HEK293T (cell line): ENCODE measurements at places on chromosomes 2 and 18.

GRCh38 chr2:62654423-62654791, 51.1 kb upstream of the EHBP1 start:
- DNase-seq: no peak

DNA sequence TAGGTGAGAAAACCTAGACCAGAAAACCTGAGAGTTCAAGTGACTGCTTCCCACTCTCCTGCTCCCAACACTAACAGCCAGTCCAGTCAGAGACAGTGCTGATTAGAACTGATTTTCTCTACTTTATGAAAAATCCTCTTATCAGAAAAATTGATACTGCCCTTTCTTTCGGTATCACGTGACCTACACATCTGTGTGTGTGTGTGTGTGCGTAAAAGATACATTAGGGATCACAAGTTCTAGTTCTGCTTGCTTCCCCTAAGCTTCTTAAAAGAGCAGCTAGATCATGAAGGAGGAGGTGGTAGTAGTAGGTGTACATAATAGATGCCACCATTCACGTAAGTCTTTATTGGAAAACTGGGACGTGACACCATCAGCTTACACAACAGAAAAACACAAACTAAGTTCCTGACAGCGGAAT, 1.5 kb downstream of the ARL5A start:
- DNase-seq: no peak

DNA sequence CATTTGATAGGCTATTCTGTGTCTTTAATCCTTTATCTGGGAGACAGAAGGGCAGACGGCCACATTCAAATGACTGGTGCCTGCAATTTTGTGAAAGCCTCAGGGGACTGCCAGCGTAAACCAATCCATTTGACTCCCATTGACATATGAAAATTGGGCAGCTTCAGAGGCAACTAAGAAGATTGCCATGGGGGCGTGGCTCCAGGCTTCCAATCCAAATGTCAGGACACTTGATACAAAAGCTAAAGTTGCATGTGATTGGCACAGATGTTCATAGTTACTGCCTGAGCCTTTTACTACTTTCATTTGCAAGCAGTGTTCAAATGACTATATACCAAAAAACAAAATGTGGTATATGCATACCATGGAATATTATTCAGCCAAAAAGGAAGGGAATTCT, 42.0 kb downstream of the SPC25 start:
- no peak for DNase-seq

- peak; percentile 66 for DNase-seq
Observed at GRCh38 chr18:34122724-34123334, 101.9 kb downstream of the NOL4 start.

DNA sequence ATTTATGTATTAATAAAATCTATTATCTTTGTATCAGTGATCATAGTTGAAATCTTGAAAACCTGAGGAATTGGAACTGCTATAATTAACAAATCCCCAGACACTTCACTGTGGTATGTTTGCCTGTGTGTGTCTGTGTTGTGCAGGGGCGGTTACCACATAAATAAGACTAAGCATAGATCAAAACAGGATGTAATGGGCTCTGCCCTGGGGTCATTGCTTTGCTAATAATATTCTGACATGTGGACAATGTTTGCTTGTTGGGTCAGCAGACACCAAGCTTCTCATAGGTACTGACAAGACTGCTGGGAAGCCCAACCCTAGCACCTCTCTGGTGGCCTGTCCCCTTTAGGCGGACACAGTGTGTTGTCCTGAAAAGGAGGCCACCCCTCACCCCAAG, 35.8 kb upstream of the DOK6 start:
- DNase-seq: no peak

GRCh38 chr2:54528311-54528955, 72.3 kb downstream of the SPTBN1 start:
- DNase-seq: no peak

DNA sequence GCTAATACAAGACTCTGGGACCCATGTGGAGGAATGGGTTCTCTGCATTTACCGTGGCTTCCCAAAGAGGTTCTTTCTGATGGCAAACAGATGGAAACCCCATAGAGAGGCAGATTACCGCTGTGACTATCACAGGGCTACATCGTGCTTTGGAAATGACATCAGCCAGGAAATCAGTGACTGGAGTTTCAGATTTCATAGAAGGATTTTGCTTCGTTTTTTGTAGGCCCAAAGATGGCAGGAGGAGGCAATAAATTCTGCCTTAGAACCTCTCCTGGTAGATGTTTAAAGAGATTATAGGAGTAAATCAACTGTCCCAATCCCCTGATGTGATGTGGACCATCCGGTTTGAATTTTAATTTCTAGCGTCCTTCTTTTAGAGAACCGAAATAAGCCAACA, 214.1 kb downstream of the AGPS start:
- peak; percentile 41 for DNase-seq

- peak; percentile 12 for DNase-seq
Observed at GRCh38 chr2:238761868-238762267, 86.0 kb upstream of the TWIST2 start.

- no peak for DNase-seq
Observed at GRCh38 chr18:41320100-41320499, 634.9 kb upstream of the PIK3C3 start.

DNA sequence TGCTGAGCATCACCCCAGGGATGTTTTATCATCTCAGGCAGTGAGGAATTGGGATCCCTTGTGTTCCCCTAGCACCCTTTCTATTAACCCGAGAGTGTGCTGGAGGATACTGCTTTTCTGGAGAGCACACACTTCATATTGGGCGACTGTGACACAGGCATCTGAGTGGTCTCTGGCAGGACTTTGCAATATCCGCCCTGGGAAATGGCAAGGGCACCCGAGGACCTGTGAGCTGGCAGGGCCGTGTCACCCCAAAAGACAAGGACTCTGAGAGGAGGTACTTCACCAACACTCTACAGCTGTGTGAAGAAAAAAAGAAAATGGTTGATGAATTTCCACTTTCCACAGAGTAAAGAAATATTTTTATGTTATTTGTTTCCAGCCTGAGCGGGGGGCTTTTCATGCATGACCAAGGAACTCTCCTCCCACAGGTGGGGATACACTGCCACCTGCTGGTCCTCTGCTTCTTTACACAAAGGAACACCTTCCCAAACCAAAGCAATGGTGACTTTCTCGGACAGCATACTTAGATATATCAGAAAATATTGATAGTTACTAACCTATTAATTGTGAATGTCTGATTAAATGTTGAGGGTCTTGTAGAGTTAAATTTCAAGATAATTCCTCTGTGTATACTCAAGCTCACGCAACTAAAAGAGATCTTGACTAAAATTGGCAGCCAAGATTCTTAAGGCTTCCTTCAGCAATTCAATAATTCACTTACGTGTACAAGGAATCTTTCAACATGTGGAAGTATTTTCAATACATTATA, 45.9 kb upstream of the REG3G start:
- peak; percentile 61 for DNase-seq

DNA sequence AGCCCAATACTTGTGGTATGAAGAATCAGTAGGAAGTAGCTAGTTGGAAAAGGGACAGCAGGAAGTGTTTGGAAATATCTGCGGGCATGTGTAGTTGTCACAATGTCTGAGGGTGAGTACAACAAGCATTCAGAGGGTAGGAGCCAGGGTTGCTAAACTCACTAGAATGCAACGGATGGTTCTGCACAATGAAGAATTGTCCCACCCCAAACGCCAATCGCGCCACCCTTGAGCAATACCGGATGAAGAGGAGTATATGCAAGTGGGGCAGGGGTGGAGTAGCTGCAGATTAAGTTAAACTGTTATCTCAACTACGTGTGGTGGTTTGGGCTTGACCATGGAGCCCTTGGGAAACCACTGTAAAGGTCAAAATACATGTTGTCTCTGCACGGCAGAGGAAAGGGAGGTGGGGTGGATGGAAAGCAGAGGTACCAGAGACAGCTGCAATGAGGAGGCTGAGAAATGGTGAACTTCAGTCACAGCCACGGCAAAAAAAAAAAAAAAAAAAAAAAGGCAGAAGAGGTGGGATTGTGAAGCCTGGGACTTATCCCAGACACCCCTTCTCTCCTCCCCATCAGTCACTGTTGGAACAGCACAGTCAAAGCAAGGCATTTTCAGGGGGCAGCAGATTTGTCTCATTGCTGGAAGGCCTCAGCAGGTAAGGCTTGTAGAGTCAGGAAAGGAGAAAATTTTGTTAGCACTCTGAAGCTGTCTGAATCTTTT, 5.2 kb downstream of the CCL20 start:
- DNase-seq: no peak

GRCh38 chr18:23529604-23530003, 26.3 kb downstream of the RMC1 start:
- DNase-seq: no peak

GRCh38 chr2:62724886-62725711, 19.6 kb downstream of the EHBP1 start:
- DNase-seq: no peak

DNA sequence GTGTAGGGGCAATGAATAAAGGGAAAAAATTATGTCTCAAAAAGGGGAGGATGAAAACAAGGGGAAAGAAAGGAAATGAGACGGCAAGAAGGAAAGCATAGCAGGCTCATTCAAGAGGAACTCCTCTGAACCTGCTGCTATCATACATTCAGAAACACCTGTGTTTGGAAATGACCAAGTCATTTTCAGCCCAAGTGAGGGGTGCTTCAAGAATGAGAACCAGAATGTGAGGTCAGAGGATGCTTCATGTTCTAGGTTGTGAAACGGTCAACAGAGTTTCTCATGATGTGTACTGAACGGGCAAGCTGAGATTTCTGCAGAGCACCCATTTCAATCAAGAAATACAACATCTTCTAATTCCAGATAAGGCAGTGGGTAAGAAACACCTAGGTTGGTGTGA, 1367.2 kb upstream of the CELF4 start:
- no peak for DNase-seq

DNA sequence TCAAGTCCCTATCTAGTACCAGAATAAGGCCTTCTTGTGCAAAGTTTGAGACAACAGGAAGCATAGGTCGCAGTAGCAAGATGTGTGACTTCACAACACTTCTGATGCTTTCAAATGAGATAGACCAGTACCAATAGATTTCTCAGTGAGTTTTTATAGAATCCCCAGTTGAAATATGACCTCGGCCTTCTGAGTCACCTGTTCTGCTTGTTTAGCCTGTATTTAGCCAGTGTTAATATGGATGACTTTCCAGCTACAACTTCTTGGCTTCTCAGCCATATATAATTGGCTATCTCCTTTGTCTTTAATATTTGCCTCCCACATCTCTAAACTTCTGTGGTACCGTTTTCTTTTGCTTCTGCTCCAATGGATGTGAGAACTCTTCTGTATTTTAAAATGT, 113.8 kb downstream of the KYNU start:
- no peak for DNase-seq

DNA sequence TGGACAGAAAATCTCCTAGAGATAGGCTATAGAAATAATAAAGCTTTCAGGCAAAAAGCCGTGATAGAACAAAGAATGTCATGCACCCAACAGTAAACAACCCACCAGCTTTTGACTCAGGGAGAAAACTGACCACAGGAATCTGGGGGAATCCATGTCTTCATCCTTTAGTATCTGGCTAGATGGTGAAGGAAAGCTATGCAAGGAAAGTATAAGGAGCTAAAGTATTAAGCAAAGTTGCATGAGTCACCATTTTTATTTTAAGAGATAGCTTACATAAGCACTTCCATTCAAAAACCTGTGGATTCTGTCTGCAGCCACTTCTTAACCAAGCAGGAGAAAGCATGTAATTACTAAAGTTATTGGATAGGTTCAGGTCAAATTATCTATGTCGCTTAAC, 363.8 kb downstream of the LRP1B start:
- DNase-seq: no peak

- DNase-seq: no peak
Observed at GRCh38 chr18:6397931-6398566, 16.7 kb downstream of the L3MBTL4 start.

DNA sequence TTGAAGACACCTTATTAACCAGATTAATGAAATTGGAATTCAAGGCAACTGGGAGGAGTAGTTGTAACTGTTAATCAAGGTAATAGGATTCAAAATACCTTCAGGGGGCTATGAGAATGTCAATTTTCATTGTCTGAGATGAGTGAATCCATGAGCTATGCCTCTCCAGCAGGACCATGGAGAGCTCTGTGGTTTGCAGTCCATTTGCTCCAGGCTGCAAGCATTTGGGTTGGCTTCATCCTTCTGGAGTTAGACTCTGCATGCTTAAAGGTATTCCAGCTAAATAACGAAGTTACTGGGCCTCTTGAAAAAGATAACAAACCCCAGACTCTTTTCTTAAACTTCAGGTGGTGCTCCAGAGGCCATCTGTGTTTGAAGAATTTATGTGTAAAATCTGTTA, 207.1 kb upstream of the SLC8A1 start:
- DNase-seq: peak; percentile 21

DNA sequence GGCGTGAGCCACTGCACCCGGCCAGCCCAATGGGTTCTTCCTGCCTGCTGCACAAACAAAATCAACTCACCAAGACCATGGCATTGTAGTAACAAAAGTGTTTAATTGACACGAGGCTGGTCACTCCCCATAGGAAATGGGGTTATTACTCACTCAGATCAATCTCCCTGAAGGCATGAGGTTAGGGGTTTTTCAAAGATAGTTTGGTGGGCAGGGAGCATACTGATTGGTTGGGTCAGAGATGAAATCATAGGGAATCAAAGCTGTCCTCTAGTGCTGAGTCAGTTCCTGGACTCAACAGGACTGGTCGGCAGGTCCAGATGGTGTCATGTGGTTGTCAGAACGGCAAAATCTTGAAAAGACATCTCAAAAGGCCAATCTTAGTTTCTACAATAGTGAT, 122.1 kb downstream of the TMEM17 start:
- no peak for DNase-seq

DNA sequence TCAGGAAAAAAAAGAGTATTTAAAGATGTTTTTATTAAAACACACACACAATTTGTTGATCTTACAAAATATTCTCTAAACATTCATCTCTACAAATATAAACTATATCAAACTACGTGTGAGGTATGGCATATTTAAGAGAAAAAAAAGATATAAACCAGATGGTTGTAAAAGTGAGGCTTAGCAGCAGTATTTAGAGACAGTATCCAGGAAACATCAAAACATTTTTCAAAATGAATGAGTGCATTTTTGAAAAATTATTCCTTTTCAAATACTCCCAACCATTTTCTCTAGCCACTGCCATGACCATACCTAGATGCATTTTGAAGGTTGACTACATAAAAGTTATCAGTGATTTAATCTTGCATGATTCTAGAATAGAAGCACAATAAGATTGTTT, 38.2 kb upstream of the RAB27B start:
- no peak for DNase-seq
